ENCODE measurements at places on chromosomes 6 and 20.

GRCh38 chr6:135972586-135972985 is 121.1 kb downstream of the PDE7B start:
- no peak for DNase-seq

GRCh38 chr6:117448732-117449485 is 23.2 kb upstream of the ROS1 start:
- no peak for DNase-seq

DNA sequence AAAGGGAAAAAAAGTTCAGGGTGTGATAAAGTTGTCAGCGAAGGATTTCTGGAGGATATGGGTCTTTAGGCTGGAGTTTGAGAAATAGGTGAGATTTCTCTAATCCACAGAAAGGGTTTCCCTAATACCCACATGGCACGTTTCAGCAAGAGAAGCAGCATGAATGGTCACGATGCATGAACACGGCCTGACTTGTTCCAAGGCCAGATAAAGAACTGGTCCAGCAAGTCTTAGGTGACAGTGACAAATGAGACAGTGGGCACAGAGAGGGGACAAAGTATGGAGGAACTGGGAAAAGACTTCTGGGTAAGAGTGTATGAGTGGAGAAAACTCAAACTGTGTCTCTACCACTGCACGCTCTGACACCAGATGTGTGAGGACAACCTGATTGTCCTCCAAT is 262.0 kb upstream of the FOXQ1 start:
- no peak for DNase-seq

DNA sequence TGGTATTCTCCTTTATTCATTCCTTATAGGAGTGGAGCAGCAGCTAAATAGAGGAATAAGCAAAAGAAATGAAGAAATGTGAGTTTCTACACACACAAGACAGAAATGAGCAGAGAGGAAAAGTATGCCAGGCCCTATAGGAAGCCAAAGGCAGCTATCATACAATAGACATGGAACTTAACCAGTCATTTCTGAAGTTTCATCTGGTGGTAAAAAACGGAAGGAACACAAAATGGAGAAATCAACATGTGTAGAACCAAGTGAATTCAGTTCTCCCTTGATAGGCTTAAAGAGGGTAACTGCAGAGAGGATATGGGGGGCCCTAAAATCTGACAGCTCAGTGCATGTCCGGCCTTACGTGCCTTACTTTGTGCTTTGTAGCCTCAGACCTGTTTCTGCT is 44.6 kb downstream of the TSBP1 start:
- DNase-seq = no peak

- no peak for DNase-seq
Observed at GRCh38 chr6:105815661-105816555, 270.2 kb upstream of the PRDM1 start.

DNA sequence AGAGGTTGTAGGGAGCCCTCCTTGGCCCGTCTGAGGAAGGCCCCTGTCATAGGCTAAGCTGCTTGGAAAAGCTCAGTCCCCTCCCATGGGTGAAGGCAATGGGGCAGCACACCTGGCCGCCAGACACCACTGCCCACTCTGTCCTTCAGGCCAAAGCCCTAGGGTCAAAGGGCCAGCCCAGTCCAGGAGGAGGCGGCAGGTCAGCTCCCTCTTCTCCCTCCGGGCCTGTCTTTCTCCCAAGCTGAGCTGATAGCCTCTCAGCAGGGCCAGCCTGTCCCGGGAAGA is 5.1 kb upstream of the CLPSL2 start:
- no peak for DNase-seq

DNA sequence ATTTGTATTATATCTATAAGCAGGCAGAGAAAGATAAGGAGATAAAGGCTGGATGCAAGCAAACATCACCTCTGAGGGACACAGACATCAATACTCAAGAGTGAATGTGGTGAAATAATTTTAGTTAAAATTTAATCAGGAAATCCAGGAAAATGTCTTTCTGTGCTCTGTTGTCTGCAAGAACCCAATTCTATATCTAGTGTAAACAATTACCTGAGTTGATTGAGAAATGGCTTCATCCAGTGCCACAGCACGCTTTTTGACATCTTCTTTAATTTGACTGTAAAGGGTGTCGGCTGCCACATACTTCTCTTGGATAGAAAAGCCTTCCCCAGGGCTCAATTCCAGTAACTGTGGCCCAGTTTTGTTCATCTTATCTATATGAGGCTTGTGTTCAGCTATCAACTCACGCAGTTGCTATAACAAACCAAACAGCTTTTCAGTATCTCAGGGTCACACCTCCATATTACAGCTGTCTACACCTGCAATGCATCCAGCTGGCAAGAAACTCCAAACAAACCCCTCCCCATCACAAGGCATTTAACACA is 131.6 kb downstream of the DST start:
- DNase-seq = no peak

- DNase-seq = no peak
Observed at GRCh38 chr20:63767456-63767855, 27.9 kb downstream of the SLC2A4RG start.

GRCh38 chr20:16846006-16846405 is 97.8 kb downstream of the OTOR start:
- DNase-seq = no peak

DNA sequence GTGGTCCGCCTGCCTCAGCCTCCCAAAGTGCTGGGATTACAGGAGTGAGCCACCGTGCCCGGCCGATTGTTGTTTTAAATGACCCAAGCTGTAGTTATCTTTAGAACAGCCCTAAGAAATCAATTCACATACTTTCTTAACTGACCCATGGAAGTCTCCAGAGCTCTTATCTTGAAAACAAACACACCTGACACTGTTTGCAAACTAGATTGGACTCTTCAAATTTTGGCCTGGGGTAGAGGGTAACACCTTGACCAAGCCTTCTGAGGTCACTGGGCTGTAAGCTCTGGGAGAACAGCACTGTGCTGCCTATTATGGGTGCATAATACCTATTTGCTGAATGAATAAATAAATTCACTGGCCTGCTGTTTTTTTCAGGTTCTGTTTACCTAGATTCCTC is 190.6 kb downstream of the AIG1 start:
- DNase-seq = no peak

- no peak for DNase-seq
Observed at GRCh38 chr20:16599257-16599656, 26.0 kb upstream of the KIF16B start.

DNA sequence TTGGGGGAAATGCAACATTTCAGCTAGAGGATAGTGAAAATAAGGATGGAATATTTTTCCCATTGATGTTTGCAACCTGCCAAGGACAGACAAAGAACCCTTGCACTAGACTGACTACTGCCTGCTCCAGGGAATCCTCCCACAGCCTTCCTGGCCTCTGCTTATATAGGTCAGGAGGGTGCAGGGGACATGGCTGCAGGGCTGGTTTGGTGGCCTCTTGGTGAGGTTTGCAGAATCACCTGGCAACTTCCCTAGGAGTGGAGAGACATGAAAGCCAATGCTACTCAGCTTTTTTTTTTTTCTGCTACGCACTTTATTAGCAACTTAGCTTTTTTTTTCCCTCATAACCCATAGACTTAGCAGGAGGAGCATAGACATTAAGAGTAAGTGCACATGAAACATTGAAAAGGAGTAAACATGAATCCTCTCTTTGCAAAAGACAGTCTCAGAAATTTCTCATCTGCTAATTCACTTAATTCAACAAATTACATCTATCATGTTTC is 39.8 kb upstream of the CDYL start:
- no peak for DNase-seq

DNA sequence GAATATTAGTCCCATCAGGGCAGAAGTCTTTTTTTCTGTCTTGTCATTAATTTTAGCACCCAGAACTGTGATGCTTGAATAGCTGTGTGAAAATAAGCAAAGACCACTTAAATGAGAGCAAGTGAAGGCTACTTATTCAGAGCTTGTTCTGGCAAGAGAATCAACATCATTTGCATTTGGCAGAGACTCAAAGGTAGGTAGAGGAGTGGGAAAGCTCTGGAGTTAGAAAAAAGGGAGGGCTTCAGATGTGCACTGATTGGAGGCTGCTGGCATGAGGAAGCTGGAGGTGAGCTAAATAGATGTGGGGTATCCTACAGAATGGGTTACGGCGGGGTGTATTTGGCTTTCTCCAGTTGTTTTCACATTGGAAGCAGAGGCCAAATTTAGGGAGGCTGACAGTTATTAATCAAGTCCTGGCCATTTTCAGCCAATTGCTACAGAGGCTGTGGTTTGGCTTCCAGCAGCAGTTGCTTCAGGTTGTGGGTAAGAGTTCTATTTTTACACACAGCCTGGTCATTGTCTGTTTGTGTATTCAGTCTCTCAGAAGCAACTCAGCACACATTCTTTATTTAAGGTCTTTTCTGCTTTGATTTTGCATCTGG is 254.3 kb downstream of the BTBD3 start:
- DNase-seq = no peak

DNA sequence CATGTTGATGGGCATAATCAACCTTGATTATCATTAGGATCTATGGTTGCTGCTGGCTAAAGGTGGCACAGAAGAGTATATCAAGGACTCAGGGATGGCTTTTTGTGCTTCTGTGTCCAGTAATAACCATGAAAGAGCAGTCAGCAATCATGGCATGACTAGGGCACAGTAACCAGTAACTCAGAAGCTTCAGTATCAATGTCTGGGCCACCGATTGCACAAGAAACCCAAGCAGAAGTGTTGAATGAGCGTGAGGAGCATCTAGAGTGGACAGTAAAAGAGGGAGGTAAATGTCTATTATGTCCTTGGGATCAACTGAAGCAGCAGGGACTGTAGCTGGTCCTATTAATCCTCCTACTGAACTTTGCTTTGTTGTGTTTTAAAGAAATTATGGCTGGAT is 81.5 kb upstream of the F13A1 start:
- DNase-seq = no peak

GRCh38 chr6:19664878-19665612 is 172.1 kb upstream of the ID4 start:
- no peak for DNase-seq

GRCh38 chr6:149335924-149336608 is 18.6 kb downstream of the TAB2 start:
- no peak for DNase-seq

- DNase-seq = no peak
Observed at GRCh38 chr6:141490982-141491381, 641.7 kb upstream of the GJE1 start.

DNA sequence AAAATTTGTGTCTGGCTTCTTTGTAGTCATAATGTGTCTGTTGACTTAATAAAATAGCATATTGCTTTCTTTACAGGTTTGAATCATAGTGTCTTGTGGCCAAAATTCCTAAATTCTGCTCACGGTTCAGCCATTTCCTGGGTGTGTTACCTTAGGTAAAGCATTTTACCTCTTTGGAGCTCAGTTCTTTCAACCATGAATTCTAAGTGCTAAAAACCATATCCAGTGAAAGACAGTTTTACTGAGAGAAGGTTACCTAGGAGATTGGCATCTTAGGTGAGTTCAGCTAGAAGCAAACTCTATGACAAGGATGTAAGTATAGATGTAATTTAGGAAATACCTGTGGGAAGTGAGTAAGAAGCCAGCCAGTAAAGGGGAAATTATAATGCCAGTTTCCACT is 20.7 kb downstream of the CRYBG1 start:
- DNase-seq = no peak

DNA sequence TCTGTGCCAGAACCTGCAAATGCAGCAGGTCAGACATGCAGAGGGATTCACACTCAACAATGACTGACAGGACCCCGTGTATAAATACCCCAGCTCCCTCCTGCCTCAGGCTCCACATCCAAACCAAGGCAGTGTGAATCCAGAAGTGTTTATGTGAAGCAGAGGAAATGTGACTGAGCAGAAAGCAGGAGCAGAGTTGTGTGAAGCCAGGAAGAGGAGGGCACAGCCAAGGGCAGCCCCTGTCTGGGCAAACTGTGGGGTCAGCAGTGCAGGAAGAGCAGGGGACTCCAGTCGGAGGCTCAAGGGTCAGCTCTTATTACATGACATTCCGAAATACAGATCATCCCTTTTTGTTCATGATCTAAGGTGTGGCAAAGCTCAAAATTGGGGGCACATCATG is 19.3 kb upstream of the ENTPD6 start:
- no peak for DNase-seq

DNA sequence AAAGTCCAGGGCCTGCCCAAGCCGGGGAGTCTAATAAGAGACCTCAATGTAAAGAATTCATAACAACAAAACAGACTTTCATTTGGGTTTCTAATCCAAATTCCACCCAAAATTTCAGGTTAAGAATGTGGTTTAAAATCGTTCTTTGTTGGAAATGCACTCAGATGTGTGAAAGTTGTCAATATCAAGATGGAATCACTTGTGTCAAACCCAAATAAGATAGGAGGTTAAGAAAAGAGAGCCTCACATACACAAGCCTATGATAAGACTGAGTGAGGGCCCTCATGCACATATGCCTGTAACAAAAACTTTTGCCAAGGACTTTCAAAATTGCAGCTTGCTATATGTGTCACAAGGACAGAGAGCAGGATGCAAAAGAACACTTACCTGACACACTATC is 145.7 kb downstream of the HACE1 start:
- DNase-seq = no peak

GRCh38 chr6:51790946-51791345 is 296.5 kb downstream of the PKHD1 start:
- no peak for DNase-seq

DNA sequence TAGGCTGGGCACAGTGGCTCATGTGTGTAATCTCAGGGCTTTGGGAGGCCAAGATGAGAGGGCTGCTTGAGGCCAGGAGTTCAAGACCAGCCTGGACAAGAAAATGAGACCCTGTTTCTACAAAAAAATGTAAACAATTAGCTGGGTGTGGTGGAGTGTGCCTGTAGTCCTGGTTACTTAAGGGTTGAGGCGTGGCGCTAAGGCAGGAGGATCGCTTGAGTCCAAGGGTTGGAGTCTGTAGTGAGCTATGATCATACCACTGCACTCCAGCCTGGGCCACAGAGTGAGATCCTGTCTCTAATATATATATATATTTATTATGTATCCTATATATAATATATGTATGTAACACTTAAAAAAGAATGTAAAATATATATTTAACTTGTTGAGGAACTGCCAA is 7.9 kb upstream of the ABRACL start:
- DNase-seq = no peak

DNA sequence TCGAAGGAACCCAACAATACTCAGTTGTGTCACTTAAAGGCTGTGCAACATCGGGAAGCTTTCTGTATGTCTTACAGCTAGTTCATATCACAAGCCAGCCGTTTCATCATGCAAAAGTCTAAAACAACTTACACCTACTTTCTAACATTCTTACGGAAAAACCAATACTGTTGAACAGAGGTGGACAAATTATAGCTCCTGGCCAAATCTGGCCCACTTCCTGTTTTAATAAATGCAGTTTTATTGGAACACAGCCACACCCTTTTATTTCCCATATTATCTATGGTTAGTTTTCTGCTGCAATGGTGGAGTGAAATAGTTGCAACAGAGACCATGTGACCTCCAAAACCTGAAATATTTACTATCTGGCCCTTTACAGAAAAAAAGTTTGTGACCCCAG is 46.6 kb downstream of the MYB start:
- no peak for DNase-seq

GRCh38 chr20:13396826-13397225 is 175.8 kb downstream of the ISM1 start:
- DNase-seq = no peak

DNA sequence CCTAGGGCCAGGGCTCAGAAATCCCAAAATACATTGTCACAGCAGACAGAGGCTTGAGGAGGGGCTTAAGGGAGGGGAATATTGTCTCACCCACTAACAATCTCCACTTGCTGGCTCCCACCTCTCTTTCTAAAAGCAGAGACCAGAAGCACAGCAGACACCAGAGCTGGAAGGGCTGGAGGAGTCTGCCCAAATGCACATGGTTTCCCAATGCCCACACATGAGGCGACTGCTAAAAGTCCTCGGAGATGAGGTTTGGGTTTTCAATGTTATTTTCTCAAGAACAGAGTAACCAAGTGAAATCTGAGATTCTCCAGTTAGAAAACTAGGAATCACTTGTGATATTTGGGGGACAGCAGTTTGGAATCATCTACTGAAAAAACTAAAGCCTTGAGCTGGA is 325.6 kb upstream of the JARID2 start:
- no peak for DNase-seq
